ENCODE measurements at places on chromosomes 4 and X.

DNA sequence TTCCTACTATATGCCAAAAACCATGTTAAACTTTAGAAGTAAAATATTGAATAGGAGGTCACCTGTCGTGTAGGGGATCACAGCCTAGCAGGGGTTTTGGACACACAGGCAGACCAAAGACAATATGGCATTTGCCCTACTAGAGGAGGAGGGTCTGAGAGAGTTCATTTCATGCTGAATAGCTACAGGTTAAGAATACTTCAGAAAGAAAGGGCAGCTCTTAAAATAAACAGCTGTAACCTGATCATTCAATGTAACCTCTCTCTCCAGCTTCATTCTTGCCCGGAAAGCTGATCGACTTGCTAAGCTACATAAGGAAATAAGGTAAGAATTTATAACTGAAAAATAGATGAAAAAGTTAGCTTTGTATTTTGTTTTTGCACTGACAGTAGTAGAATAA lies 79.9 kb downstream of the MAOA start:
- DNase-seq, result no peak

GRCh38 chr4:111883557-111883999 lies 261.7 kb upstream of the FAM241A start:
- DNase-seq, result no peak

DNA sequence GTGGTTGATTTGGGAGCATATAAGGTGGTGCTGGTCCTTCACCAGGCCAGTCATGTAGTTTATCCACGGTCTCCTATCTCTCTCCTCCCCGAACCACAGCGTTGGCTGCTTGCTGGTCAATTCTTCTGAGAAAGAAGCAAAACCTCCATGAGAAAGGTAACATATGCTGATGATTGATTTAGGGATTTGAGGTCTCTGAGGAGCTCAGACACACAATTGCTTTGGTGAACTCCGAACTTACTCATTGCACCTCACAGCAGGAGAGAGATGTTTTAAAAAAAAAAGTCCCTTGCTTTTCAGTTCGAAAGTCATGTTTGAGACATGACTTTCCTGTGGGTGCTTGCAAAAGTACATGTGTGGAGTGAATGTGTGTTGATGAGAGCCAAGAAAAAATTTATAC lies 100.2 kb downstream of the TSPAN7 start:
- DNase-seq, result no peak

- no peak for DNase-seq
Measured at GRCh38 chr4:57172065-57172464, 61.9 kb upstream of the IGFBP7 start.

DNA sequence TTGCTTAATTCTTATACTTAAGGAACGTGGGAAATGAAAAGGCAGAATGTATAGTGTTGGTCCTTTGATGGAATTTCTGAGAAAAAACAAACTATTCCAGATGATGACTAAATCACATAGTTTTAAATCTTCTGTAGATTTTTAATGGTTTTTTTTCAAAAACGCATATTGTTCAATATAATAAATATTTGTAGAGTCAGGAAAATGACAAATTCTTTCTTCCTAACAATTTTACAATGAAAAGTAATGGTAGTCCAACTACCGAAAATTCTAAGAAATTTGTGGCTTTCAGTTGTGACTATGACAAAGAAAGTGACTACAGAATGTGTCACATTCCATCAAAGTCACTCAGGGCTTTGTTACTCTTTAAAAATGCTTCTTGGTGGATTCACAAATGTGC lies 164.8 kb upstream of the PITX2 start:
- no peak for DNase-seq
